ENCODE measurements at places on chromosomes 3 and 15.

- no peak for DNase-seq
Observed at GRCh38 chr3:154743418-154743817, 313.4 kb upstream of the GPR149 start.

GRCh38 chr15:99749386-99749785, 16.1 kb upstream of the LYSMD4 start:
- no peak for DNase-seq

GRCh38 chr3:19994796-19995195, 17.3 kb downstream of the PP2D1 start:
- no peak for DNase-seq

GRCh38 chr15:75830910-75831805, 12.1 kb upstream of the UBE2Q2 start:
- no peak for DNase-seq

GRCh38 chr3:145953316-145953715, 207.7 kb downstream of the PLOD2 start:
- no peak for DNase-seq

- no peak for DNase-seq
Observed at GRCh38 chr3:24154781-24155180, 209.7 kb downstream of the NR1D2 start.

- no peak for DNase-seq
Observed at GRCh38 chr3:126416943-126417342, 22.2 kb downstream of the CFAP100 start.

DNA sequence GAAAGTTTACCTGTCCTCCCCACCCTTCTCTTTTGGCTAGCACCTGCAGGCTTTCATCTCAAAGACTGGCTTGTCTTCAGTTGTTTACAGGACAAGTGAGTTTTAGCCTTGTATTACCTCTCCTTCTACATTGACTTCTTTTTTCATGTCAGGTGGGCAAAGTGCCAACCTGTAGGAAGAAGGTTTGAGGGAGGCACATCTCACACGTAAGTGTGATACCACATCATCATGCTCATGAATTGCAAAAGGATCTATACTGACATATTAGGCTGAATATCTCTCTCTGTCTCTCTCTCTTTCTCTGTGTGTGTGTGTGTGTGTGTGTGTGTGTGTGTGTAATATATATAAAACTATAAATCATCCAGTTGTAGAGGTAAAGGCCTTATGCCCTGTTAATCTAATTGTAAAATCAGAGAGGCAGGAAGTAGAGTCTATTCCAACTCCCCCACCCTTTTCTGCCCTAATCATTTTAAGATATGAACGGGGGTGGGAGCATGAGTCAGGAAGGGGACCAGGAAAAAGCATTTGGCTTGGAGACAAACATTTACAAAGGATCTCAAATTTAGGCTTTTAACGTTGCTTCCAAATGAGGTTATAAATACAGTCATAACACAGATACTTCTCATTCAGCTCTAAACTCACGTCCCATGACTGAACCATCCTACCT, 107.0 kb upstream of the PFN2 start:
- no peak for DNase-seq

GRCh38 chr3:29557186-29557585, 276.3 kb downstream of the RBMS3 start:
- DNase-seq = no peak

GRCh38 chr3:42786212-42786611, 13.2 kb upstream of the CCDC13 start:
- DNase-seq = no peak

GRCh38 chr3:33401781-33402180, 38.4 kb downstream of the UBP1 start:
- no peak for DNase-seq

- no peak for DNase-seq
Observed at GRCh38 chr3:17149076-17149475, 264.3 kb downstream of the PLCL2 start.

Data from mesothelial cell of epicardium (in vitro differentiated cells).